ENCODE measurements at places on chromosomes 7 and 10.

DNA sequence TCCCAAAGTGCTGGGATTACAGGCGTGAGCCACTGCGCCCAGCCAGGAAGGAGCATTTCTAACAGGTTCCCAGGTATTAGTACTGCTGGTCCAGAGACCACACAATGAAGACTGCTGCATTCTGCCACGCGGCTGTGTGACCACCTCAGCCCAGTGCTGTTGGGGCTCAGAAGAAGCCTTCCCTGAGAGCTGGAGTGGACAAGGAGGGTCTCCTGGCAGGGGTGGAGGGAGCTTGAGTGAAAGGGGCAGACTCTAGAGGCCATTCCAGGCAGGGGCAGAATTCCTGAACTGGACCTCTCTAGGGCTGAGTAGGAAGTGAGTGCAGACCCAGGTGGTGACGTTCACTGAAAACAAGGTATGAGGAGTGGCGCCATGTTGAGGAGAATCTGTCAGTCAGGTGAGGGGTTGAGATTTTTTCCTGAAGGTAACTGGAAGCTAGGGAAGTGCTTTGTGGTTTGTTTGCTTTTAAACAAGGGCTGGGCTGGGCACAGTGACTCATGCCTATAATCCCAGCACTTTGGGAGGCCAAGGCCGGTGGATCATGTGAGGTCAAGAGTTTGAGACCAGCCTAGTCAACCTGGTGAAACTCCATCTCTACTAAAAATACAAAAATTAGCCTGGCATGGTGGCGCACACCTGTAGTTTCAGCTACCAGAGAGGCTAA is 67.6 kb downstream of the TACC2 start:
- no peak for DNase-seq

DNA sequence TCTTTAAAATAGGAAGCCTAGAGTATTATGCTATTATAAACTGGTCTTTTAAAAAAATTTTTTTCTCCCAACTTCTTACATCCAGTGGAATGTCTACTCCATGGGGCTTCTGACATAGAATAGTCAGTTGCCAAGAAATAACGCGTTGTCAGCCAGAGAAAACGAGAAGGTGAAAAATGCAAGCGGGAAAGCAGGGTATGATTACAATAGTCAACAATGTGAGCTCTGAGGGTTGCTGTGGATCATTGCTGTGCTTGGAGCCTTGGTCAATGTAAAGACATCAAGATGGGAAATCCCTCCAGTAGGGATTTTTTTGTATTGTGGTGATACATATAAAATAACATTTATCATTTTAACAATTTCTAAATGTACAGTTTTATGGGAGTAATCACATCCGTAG is 27.6 kb upstream of the PLPP4 start:
- no peak for DNase-seq

DNA sequence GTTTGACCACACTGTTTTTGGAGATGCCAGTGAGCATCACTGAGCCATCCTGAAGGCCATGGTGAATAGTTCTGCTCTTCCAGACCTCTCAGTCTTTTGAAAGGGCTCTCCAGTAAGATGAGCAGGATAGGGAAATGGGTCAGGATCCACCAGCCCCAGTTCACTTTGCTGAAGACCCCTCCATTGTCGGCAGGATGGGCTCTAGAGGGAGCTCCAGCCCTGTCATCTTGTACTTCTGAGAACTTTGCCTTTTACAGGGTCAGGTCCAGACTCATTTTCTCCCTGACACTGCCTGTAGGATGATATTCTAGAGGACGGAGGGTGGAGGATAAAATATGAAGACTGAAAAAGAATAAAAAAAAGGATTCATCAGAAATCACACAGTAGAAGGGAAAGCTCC is 13.1 kb downstream of the LHFPL3 start:
- no peak for DNase-seq

GRCh38 chr7:2399848-2400587 is 3.4 kb upstream of the CHST12 start:
- DNase-seq, result peak; percentile 91

GRCh38 chr10:96272316-96273280 is 1.2 kb upstream of the BLNK start:
- DNase-seq, result no peak

Data from GM04504 (cell line).